ENCODE measurements at places on chromosomes 2 and 18.

DNA sequence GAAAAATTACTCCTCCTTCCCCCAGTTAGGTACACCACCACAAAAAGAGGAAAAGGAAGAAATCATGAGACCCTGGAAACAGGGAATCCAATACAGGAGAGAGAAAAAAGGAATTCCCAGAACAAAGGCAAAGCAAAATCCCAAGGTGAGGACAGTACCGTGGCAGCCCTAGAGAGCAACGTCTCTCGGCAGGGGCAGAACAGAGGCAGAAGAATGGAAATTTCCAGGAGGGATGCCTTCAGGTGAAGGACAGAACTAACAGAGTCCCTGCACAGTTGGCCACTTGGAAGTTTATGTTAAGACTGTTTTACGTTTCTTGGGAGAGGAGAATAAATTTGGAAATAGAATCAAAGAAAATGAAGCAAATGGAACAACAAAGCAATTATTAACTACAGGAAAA is 27.7 kb downstream of the GRB14 start:
- no peak for DNase-seq

- DNase-seq, result no peak
Observed at GRCh38 chr2:175861958-175862357, 140.1 kb downstream of the LNPK start.

- DNase-seq, result no peak
Observed at GRCh38 chr2:80858965-80859364, 554.4 kb upstream of the LRRTM1 start.

DNA sequence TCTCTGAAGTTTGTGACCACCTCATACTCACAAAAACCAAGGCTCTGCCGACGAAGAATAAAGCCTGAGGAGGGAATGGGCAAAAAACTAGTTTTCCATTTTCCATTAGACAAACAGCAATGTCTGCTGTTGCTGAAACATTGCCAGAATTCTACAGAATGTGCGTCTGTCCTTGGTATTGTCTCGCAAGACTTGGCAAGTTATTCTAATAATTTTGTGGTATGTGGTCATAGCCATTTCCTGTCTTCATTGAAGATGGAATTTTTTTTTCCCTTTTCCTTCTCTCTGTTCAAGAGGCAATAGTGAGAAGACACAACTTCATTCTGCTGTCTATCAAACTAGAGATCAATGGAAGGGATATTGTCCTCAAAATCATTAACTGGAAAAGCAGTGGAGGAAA is 296.1 kb downstream of the RND3 start:
- no peak for DNase-seq

- no peak for DNase-seq
Observed at GRCh38 chr2:149344105-149344504, 13.7 kb downstream of the LYPD6 start.

Measured in activated naive CD4-positive, alpha-beta T cell (primary cell).